ENCODE measurements at places on chromosomes 7 and 10.

- no peak for DNase-seq
Observed at GRCh38 chr7:144037414-144038035, 11.2 kb upstream of the OR2A5 start.

DNA sequence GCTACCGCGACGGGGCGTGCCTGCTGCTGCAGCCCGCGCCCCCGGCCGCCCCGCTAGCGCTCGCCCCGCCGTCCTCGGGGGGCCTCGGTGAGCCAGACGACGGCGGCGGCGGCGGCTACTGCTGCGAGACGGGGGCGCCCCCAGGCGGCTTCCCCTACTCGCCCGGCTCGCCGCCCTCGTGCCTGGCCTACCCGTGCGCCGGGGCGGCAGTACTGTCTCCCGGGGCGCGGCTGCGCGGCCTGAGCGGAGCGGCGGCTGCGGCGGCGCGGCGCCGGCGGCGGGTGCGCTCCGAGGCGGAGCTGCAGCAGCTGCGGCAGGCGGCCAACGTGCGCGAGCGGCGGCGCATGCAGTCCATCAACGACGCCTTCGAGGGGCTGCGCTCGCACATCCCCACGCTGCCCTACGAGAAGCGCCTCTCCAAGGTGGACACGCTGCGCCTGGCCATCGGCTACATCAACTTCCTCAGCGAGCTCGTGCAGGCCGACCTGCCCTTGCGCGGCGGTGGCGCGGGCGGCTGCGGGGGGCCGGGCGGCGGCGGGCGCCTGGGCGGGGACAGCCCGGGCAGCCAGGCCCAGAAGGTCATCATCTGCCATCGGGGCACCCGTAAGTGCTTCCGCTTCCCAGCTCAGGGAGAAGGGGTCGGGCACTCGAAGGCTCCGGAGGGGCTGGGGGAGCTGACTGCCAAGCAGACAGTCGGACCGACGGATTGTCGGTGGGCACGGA lies 761 bp downstream of the PTF1A start:
- peak; percentile 9 for DNase-seq

GRCh38 chr7:138584696-138585095 lies 116.5 kb downstream of the SVOPL start:
- no peak for DNase-seq

GRCh38 chr10:59004392-59004791 lies 172.1 kb upstream of the PHYHIPL start:
- DNase-seq = no peak

DNA sequence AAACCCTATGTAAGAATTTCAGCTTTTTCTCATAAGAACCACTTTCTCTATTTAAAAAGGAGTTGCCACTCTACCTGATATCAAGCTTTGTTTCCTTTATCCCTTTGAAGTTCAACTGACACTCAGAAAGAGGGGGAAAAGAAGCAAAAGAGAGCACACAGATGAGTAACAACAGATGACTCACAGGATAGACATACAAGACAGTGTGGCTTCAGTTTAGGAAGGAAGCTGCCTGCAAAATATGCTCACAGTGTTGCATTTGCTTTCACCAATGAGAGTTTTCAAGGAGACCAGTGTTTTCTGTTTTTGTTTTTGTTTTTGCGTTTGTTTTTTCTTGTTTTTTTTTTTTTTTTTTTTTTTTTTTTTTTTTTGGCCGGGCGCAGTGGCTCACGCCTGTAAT lies 1181.6 kb downstream of the DNAJB9 start:
- DNase-seq = no peak

DNA sequence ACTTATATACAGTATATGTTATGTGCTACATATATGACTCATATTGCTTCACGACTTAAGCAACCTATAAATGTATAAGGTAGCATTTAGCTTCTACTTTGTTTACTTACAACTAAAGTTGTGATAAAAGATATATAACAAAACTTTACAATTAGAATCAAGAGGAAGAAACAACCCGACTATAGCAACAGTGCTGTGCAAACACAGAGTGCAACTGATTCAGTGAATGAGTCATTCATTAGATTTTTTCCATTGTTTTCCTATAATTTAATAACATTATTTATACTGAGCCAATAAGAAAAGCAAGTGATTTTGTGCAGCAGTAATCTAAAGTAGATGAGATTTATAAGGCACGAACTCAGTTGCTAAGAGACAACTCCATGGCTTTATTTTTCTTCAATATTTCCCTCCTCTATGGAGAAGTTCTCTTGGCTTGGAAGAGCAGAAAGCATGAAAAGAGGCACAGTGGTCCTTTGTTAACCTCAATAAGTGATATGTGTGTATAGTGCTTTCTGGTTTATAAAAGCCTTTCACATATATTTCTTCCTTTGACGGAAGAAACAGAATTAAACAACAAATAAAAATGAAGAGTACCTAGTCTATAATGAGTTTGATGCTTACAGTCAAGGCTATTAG lies 19.8 kb downstream of the CEP41 start:
- no peak for DNase-seq

DNA sequence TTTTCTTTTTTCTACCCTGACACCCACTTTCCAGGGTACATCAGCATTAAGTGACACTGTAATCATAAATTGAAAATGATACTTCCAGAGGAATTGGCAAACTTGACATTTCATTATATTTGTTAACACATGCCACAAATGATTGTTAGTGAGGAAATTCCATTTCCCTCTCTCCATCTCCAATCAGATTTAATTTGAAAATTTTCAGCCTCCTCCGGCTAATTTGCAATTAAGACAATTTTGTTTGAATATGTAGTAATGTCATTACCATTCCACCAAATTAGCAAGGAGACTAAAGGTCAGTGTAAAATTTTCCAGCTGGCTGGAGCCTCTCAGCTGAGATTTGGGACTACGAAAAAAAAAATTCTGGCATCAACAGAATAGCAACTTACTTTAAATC lies 242.7 kb downstream of the FOXP2 start:
- no peak for DNase-seq

DNA sequence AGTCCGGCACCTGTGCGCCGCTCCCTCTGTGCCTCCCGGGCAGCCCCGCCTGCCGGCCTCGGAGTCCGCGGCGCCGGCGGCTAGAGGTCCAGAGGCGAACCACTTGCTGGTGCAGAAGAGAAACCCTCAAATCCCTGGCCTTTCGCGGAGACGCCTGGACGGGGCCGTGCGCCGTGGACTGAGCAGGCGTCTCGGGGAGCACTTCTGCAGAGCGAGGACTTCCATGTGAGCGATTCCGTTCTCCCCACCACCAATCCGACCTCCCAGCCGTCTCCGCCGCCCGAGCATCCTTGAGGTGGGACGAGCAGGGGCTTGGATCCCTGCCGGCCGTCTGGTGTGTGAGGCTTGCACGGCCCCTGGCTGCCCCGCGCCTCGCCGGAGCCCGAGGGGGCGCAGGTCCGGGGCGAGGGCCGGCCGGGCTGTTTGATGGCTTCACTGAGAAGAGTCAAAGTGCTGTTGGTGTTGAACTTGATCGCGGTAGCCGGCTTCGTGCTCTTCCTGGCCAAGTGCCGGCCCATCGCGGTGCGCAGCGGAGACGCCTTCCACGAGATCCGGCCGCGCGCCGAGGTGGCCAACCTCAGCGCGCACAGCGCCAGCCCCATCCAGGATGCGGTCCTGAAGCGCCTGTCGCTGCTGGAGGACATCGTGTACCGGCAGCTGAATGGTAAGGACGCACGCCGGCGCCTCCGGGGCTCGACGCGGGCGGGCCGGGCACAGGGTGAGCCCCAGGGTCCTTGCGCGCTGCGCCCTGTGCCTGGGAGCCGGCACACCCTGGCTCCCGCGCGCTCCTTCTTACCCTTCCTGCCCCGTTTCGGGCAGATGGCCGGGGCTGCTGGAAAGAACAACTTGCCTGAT lies 660 bp downstream of the GALNT17 start:
- DNase-seq = no peak

- DNase-seq = no peak
Observed at GRCh38 chr7:80632139-80632538, 6.3 kb upstream of the CD36 start.

DNA sequence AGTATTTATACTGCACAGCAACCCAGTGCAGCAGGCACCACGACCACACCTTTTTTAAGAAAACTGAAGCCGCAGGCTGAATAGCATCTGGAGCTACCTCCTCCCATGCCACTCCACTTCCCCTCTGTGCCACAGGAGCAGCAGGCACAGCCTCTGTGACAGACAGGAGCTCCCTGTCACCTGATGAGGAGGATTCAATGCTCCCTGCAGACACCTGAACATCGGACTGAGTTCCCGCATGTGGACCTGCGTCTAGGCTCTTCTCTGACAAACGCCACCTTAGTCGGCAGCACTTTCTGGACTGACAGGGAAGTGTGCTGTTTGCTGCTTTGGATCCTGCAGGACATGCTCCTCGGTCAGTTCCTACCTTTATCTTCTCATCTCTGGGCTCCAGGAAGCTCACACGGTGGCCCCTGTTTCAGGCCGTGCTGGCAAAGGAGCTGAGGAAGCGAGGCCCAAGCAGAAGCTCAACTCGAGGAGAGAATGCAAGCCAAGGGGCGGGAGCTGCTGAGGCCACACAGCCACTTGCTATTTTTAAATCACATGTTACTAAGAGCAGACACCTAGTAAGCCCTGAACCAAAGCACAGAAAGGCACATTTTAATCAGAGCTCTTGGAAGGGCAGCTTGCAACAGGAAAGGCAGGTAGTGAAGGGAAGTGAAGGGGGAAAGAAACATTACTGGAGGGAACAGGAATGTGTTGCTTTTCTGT lies 56.6 kb downstream of the VOPP1 start:
- no peak for DNase-seq

DNA sequence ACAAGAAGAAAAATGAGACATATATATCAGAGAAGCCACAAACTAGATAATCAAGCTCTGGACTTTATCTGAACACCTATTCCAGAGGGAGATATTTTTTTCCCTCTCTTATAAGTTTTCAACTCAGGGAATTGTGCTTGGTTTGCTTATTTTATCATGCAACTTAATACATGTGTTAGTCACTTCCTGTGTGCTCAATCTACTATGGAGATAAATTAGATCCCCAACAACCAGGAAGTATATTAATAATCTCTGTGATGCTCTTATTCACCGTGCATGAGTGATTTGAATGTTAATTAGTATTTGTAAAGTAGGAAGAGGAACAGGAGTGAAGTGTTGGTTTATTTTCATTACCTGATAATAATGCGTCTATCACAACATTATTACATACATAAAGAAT lies 38.8 kb upstream of the ZNF365 start:
- DNase-seq = no peak
